Neural progenitor cell (in vitro differentiated cells): ENCODE measurements at places on chromosomes 3 and 15.

GRCh38 chr3:42853739-42854302, 21.9 kb downstream of the CYP8B1 start:
- no peaks in the 10 kb centered on the region for H3K4me1 ChIP-seq
- no peaks in the 10 kb centered on the region for H3K36me3 ChIP-seq
- no peak for DNase-seq
- H3K27ac ChIP-seq, result no peak overlapping the region
- no peak overlapping the region for H3K4me3 ChIP-seq

- H3K27ac ChIP-seq, result no peak overlapping the region
- H3K36me3 ChIP-seq, result no peaks in the 10 kb centered on the region
- DNase-seq, result no peak
- H3K4me1 ChIP-seq, result peaks cover 55% of the 10 kb centered on the region
Observed at GRCh38 chr15:31297575-31298456, 28.8 kb upstream of the KLF13 start.

DNA sequence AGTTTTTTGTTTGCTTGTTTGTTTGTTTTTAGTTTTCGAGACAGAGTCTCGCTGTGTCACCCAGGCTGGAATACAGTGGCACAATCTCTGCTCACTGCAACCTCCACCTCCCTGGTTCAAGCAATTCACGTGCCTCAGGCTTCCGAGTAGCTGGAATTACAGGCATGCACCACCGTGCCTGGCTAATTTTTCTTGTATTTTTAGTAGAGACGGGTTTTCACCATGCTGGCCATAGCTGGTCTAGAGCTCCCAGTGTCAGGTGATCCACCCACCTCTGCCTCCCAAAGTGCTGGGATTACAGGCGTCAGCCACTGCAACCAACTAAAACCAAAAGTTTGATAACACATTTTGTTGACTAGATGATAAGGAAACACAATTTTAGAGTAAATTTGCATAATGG, 372.7 kb downstream of the FGF12 start:
- no peak overlapping the region for H3K4me3 ChIP-seq
- H3K27ac ChIP-seq, result no peak overlapping the region
- no peaks in the 10 kb centered on the region for H3K36me3 ChIP-seq

DNA sequence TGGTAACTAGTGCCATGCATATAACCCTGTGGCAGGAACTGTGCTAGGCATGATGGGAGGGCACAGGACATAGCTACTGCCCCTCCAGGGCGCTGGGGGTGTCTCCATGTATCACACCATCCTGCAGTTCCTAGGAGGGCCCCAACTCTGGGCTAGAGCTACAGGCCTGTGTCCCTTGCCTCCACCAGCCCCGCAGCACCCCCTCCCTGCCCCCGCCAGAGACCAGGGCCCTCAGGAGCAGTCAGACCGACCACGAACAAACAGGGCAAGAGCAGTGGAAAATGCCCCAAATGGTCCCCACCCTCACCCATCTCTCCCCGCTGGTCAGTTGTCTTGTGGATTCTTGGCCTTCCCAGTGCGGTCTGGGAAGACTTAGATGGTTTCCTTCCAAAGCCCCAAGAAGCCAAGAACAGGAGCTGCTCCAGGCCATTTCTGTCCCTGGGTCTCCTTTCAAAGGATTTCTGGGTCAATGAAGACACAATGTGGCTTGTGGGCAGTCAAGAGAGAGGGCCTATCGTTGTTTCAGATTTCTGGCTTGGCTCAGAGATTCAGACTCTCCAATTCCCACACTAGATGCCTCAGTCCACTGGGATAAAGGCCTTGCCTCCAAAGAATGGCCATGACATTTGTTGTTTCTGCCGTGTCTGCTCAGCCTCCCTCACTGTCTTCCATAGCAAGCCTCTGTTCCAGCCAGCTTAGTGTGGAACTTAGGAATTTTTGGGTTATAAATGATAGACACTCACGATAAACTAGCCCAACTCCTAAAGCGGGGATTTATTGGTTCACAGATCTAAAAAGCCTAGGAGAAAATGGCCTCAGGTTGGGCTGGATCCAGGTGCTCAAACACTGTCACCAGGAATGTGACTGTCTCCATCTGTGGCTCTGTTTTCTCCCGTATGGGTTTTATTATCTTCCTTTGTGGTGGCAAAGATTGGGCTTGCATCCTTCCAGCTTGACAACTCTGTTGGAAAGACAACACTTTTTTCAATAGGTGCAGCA, 80.6 kb downstream of the LSM3 start:
- H3K27ac ChIP-seq, result no peak overlapping the region
- no peak for DNase-seq
- no peaks in the 10 kb centered on the region for H3K27me3 ChIP-seq
- peaks cover 6% of the 10 kb centered on the region for H3K4me1 ChIP-seq
- no peak overlapping the region for H3K4me3 ChIP-seq

GRCh38 chr3:9000041-9000440, 36.8 kb upstream of the RAD18 start:
- H3K27me3 ChIP-seq, result no peaks in the 10 kb centered on the region
- no peaks in the 10 kb centered on the region for H3K36me3 ChIP-seq
- H3K4me1 ChIP-seq, result peaks cover 3% of the 10 kb centered on the region
- H3K27ac ChIP-seq, result no peak overlapping the region
- H3K4me3 ChIP-seq, result no peak overlapping the region
